ENCODE measurements at places on chromosomes 12 and 14. TPM values are rescaled to one million over a fixed set of nuclear protein-coding genes. Genes with fewer than 3 reads are reported as not detected.

CCDC177 gene
- total RNA-seq = under 0.01 TPM

EIF5 gene
- total RNA-seq = 160 TPM

TMEM63C gene
- total RNA-seq = not detected

LHX5 gene
- not detected for total RNA-seq

DEPDC4 gene
- 3.9 TPM for total RNA-seq

STYK1 gene
- not detected for total RNA-seq

SH2B3 gene
- 49.1 TPM for total RNA-seq

DDX11 gene
- 16.4 TPM for total RNA-seq

HSP90AA1 gene
- total RNA-seq = 669 TPM

STXBP6 gene
- total RNA-seq = 6.1 TPM

PLA2G1B gene
- total RNA-seq = not detected

PCNX1 gene
- total RNA-seq = 54.8 TPM

BTBD7 gene
- total RNA-seq = 22.2 TPM

NRIP2 gene
- 0.15 TPM for total RNA-seq

PARPBP gene
- 23.6 TPM for total RNA-seq

KRT79 gene
- total RNA-seq = not detected

LALBA gene
- total RNA-seq = not detected

TCL1B gene
- not detected for total RNA-seq

SERPINA6 gene
- not detected for total RNA-seq

LTB4R2 gene
- total RNA-seq = 3.8 TPM

STX2 gene
- total RNA-seq = 33.9 TPM

TMEM52B gene
- total RNA-seq = not detected

EFS gene
- total RNA-seq = 1.7 TPM

TMEM119 gene
- total RNA-seq = 611 TPM

SYT10 gene
- not detected for total RNA-seq

GLIPR1 gene
- 43.7 TPM for total RNA-seq

GALNT16 gene
- total RNA-seq = 4.6 TPM

NDRG2 gene
- total RNA-seq = 0.17 TPM

CSRP2 gene
- 10.8 TPM for total RNA-seq

GPHN gene
- total RNA-seq = 8.3 TPM

MEG3 gene
- total RNA-seq = 164 TPM

Measured in smooth muscle cell of trachea (primary cell).